SHP77 (cell line): ENCODE measurements at places on chromosomes 11 and 22.

DNA sequence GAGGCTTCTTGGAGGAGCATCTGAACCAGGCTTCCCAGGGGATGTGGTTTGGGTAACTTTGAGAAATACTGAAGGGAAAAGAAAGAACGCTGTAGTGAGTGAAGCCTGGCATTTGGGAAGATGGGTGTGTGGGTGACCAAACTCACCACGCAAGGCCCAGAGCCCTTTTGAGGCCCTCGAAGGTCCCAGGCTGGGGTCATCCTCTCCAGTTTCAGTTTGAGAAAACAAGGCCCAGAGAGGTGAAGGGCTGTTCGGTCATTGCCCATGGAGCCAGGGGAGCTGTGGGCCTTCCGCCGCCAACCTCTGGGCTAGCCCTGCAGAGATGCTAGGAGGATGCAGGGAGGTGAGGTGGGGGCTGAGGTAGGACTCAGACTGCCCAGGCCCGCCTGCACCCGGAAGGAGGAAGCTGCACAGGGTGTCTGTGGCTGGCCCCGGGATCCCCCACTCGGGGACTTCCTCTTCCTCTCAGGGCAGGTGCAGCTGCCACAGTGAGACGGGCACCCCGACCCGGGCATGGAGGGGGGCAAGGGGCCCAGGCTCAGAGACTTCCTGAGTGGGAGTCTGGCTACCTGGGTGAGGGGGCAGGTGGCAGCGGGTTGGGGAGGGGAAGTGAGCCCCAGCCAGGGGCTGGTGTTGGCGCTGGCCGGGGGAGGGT, at the start of gene CCDC88B:
Gene CCDC88B (plus strand): TSS at position 451 of the 655 bp plus-strand sequence. CDS start 63 bp downstream, at position 514.
- no peak for DNase-seq

GRCh38 chr11:67396587-67397389, 4.9 kb downstream of the PPP1CA start:
- no peak for DNase-seq

- no peak for DNase-seq
Observed at GRCh38 chr11:87228820-87229219, 191.1 kb downstream of the TMEM135 start.

GRCh38 chr22:37632174-37633088, 7.0 kb upstream of the SH3BP1 start:
- no peak for DNase-seq

GRCh38 chr11:91795139-91795887, 429.3 kb upstream of the FAT3 start:
- no peak for DNase-seq

DNA sequence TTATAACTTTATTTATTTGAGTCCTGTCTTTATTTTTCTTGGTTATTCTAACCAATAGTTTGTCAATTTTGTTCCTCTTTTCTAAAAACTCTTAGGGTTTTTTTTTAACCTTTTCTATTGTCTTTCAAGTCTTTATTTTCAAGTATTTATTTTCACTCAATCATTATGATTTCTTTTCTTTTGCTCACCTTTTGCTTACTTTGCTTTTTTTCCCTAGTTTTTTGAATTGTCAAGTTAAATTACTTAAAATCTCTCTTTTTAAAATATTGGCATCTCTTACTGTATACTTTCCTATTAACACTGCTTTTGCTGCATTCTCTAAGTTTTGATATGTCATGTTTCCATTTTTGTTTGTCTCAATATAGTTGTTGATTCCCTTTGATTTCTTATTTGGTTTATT, 396.8 kb upstream of the CCDC179 start:
- DNase-seq: no peak

DNA sequence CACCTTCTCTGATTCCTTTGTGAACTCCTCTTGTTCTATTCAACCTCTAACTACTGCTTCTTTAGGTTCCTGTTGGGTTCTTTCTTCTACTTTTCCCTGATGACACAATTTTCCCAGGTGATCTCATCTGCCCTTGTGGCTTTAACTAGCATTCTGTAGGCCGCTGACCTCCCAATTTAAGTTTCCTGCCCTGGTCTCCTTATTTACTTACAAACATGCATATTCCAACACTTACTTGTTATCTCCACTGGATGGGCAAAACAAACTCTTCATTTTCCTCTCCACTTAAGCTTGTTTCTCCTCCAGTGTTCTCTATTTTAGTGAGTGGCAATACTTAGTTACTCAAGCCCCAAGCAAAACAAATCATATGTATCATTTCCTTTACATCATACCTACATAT, 734.5 kb downstream of the METTL15 start:
- no peak for DNase-seq

DNA sequence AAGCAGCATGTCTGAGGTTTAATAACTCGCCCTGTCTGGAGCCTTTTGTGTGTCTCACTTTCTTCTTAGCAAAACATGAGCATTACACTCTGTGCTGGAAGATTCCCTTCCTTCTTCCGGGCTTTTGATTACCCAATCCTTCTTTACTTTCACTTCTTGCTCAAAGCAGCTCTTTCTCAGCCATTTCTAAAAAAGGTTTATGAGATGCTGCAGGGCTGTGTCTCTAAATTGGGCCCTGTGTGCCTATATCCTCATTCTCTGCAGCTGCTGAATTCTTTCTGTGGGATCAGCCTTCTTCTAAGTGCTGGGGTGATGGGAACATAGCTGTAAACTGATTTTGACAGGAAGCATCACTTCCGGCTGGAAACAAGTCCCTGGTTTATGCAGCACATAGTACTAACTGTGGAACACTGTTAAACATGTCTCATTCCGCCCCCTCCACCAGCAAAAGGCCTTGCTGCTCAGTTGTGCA, 71.8 kb downstream of the PIWIL4 start:
- no peak for DNase-seq

- no peak for DNase-seq
Observed at GRCh38 chr22:17896586-17896985, 122.3 kb upstream of the BID start.

DNA sequence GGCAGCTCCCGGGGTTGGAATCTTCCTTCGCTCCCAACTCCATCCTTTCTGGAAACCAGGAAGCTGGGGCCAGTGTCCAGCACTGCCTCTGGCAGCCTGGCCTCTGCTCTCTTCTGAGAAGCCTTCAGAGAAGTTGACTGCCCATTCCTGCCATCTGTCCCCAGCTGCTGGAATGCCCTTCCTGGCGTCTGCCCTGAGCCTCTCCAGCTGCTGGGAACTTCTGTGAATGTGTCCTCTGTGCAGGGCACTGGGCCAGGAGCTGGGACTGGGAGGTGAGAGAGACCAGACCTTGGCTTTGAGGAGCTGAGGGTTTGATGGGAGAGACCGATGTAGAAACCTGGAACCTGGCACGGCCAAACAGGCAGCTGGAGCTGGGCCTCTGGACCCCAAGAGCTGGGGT, 5.9 kb upstream of the SOX10 start:
- DNase-seq: no peak

DNA sequence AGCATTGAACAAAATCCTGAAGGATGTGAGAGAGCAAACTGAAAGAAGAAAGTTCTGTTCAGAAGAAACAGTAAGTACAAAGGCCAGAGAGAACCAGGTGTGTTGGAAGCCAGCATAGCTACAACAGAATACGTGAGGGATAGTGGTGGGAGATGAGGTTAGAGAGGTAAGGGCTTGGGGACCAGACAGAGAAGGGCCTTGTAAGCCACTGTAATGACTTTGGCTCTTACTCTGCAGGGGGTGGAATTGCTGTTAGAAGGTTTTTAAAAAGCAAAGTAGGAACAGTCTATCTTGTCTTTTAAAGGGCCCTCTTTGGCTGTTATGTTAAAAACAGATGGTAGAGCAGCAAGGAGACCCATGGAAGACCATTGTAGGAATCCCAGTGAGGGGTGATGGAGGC, 4.2 kb downstream of the PRRG4 start:
- DNase-seq: no peak

- DNase-seq: no peak
Observed at GRCh38 chr11:42257534-42257933, 798.1 kb upstream of the LRRC4C start.

GRCh38 chr11:127362754-127363308, 362.3 kb upstream of the KIRREL3 start:
- peak; percentile 1 for DNase-seq

- no peak for DNase-seq
Observed at GRCh38 chr11:74751303-74751702, 2.7 kb downstream of the RNF169 start.

DNA sequence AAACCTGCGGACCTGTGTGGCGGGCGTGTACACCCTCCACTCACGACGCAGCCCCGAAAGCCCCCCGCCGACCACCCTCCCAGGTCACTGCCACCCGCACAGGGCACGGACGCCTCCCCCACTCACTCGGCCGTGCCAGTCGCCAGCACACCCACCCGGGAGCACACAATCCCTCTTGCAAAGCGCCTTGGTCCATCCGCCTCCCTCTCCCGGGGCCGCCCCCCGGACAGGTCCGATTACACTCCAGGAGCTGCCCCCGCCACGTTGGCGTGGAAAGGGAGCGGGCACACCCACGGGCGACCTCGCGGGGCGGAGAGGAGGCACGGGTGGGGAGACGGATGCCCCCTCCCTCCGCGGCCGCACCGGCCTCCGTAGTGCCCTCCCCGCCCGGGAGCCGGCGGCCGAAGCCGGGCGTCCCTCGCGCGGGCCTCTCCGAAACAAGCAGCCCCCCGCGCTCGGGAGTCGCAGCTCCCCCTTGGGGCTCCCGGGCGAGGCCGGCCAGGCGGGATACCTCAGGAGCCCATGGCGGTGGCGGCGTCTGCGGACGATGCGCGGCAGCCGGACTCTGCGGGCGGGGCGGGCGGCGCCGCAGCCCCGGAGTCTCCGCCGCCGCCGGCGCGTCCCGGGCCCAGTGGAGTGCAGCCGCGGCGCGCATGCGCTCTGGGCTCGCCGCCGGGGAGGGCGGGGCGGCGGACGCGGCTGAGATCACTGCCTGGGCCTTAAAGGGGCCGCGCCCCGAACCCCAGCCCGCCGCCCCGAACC, at the start of gene TMEM184B:
Gene TMEM184B (minus strand): TSS at position 638 of the 762 bp plus-strand sequence. CDS start 25,049 bp downstream, outside the sequence.
- peak; percentile 40 for DNase-seq

DNA sequence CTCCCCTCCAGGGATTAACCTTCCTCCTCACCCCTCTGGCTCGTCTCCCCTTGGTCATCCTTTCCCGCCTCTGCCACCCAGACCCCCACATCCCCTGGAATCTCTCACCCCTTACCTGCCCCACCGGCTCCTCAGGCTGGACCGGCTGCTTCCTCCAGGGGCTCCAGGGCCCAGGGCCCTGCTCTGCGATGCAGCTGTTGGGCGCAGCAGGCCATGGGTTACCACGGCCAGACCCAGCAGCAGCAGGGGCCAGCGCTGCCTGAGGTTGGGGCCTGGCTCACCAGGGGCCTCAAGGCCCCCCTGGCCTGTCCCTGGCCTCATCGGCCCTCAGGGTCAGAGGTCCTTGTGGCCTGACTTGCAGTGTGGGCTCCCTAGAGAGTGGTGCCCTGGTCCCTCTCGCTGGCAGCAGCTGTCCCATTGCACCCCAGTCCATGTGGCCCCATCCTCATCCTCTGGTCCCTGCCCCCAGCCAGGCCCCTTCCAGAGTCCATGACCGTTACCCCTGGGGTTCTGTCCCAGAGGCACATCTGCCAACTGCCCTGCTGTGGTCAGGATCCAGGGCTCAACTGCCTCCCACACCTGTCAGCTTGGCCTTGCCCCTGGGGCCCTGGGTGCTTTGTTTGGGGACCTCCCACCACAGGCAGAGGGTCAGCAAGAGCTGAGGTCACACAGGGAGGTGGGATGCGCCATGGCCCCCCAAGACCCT, at the start of gene IGLL1:
Gene IGLL1 (minus strand): TSS at position 421 of the 706 bp plus-strand sequence. CDS start 100 bp downstream, at position 321.
- no peak for DNase-seq

GRCh38 chr11:57308426-57309060, 16.2 kb downstream of the TNKS1BP1 start:
- DNase-seq: no peak

DNA sequence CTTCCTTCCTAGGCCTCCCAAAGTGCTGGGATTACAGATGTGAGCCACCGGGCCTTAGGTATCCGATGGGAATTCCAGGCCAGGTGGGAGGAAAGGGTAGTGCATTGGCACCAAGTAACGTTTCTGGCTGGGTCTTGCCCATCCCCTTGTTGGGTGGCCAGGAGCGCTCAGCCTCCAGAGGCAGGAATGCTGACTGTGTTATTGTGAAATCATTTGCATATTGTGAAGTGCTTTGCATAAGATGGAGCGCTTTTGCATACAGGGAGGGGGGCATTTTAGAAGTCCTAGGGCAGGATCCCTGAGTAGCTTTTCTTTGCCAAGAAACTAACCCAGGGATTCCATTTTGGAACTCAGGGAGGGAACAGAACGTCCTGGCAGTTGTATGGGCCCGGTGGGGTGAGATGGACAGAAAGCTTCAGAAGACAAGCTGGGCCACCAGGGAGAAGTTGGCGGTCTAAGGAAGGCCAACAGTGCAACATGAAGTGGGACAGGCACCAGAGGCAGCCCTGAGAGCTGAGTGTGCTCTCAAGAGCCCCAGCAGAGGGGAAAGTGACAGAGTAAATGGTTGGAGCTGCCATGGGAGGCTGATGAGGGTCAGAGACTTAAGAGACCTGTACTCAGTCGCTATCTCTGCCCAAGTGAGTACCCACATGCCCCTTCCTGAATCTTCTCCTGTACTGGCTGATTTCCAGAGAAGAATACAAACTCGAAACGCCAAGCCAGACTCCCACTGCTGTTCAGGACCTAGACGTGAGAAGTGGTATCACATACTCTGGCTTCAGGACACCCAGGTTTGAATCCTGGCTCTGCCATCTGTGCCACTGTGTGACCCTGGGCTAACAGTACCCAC, 1.3 kb upstream of the SLC39A13 start:
- DNase-seq: no peak

GRCh38 chr11:130691581-130691980, 224.7 kb downstream of the SNX19 start:
- no peak for DNase-seq

- DNase-seq: no peak
Observed at GRCh38 chr11:20207781-20208621, 47.7 kb upstream of the DBX1 start.

GRCh38 chr11:70397336-70397982, 870 bp upstream of the CTTN start:
- DNase-seq: peak; percentile 45

DNA sequence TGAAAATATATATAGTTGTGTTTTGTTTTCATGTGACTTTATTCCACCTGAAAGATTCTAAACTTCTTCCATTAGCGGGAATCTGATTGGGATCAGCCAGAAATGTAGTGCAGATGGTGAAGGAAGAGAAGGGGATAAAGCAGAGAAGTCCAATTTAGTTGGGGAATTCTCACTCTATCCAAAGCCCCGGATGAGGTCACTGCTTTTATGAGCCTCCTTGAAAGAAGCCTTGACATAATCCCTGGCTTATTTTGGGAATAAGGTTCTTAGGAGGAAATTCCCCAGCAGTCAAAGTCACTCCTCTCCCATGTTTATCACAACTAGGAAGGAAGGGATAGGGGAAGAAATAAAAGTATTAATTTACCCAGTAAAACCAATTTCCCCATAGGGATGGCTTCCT, 41.1 kb downstream of the OSBP start:
- no peak for DNase-seq

DNA sequence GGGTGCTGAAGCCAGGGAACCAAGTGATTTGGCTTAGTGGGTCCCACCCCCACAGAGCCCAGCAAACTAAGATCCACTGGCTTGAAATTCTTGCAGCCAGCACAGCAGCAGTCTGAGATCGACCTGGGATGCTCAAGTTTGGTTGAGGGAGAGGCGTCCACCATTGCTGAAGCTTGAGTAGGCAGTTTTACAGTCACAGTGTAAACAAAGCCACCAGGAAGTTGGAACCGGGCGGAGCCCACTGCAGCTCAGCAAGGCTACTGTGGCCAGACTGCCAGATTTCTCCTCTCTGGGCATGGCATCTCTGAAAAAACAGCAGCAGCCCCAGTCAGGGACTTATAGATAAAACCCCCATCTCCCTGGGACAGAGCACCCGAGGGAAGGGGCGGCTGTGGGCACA, 424.1 kb upstream of the TENM4 start:
- peak; percentile 2 for DNase-seq
